ENCODE measurements at places on chromosomes 6 and 20.

- DNase-seq = no peak
These were observed 1.2 kb downstream of the LAMA5 start for GRCh38 chr20:62365814-62366369.

- DNase-seq = no peak
These were observed 55.0 kb upstream of the VSX1 start for GRCh38 chr20:25136643-25137559.

DNA sequence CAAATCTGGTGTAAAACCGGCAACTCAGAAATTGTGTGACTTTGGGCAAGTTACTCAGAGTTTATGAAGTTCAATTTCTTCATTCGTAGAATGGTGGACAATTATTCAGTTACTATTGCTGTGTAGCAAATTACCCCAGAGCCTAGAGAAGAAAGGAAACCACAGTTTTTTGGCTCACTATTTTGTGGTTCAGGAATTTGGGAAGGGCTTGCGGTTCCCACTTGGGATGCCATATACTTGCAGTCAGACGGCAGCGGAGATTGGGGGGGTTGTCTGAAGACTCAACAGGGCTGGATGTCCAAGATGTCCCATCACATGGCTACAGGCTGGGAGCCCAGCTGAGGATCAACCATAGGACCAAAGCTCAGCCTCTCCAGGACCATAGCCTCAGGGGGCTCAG lies 108.1 kb downstream of the PCSK2 start:
- DNase-seq = no peak

DNA sequence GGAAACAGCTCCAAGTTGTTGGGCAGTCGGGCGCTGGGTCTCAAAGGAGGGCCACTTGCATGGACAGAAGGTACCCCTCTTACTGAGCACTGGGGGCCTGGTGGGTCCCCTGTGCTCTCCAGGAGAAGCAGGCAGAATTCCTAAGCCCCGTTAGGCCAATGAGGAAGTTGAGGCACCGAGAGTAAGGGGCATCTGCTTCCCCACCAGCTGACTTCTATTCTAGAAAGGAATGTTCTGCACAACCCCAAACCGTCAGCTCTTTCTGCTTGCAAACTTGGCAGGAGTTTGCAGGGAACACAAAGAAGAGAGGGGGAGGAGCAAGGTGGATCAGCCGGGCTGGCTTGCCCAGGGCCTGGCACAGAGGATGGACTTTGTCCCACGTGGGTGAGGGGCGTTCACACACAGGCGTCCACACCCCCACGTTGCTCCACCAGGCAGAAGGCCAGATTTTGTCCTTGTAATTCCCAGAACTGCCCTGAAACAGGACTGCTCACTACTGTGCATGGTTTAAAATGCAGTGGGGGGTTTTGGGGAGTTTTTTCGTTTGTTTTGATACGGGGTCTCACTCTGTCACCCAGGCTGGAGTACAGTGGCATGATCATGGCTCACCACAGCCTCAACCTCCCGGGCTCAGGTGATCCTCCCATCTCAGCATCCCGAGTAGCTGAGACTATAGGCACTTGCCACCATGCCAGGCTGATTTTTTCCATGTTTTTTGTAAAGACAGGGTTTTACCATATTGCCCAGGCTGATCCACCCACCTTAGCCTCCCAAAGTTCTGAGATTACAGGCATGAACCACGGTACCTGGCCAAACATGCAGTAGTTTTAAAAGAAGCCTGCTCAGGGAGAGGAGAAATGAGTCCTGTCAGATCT lies 93.3 kb downstream of the SNX5 start:
- DNase-seq = no peak

DNA sequence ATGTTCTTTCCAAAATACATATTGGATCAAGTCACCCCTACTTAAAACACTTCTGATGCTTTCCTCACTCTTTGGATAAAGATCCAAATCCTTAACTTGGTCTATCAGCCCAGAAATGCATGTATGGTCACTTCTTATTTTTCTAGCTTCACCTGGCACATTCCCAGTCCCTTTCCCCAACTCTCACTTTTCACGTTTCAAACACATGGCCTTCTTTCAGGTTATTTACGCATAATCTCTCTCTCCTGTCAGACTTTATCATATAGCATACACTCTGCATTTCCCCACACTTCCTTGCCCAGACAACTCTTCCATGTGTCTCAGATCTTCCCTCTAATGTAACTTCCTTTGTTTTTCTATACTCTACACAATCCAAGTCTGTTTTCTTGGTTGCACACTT lies 12.8 kb downstream of the PHIP start:
- DNase-seq = no peak

GRCh38 chr6:166253281-166253681 lies 54.9 kb downstream of the PRR18 start:
- DNase-seq = peak; percentile 35

- DNase-seq = no peak
These were observed 20.9 kb downstream of the TPX2 start for GRCh38 chr20:31759836-31760518.

DNA sequence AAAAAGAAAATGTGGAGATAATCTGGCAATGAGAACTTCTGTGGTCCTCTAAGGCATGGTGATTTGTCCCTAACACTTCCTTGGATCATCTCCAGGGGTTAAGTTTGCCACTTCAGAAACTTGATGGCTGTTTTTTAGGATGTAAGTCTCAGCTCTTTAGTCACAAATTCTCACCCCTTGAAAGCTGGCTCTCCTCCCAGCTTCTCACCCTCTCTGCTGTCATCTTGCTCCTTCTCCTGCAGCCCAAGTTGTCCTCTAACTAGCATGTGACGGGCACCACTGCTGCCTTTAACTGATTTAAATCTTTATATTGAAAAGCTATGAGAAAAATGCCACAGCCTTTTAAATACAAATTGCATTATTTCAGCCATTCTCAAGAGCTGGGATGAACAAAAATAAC lies 107.8 kb downstream of the MAP3K5 start:
- DNase-seq = no peak

DNA sequence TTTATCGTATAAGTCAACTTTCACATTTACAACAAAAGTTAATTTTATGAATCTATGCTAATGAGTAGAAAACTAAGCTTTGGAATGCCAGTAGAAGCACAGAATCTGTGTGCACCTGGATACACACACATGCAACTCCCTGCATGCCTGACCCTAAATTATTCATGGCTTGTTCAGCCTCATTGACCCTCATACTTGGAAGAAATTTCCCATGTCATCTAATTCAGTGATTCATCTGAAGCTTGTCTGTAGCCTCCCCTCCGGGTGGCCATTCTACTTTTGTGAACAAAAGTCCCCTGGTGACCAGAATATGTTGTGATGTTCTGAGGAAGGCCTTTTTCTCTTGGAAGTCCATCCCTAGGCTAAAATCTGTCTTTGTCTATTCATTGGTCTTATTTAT lies 1078.4 kb downstream of the KIF16B start:
- DNase-seq = no peak

- no peak for DNase-seq
These were observed 236.5 kb upstream of the FOXQ1 start for GRCh38 chr6:1075444-1075843.

GRCh38 chr6:110628330-110628729 lies 151.9 kb upstream of the SLC22A16 start:
- no peak for DNase-seq

- no peak for DNase-seq
These were observed 24.1 kb downstream of the CFAP61 start for GRCh38 chr20:20076297-20077065.

DNA sequence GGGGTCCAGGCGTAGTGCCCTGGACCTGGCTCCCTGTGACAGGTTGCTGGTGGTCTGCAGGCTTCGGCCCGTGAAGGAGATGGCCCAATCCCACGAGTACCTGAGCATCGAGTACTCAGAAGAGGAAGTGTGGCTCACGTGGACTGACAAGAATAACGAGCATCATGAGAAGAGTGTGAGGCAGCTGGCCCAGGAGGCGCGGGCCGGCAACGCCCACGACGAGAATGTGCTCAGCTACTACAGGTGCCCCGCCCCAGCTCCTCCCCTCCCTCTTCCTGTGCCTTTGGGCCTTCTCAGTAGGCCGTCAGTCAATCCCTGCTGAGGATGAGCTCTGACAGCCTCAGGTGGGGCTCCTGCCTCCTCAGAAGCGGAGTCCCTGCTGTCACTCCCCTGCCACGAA lies 42.6 kb downstream of the UQCC2 start:
- peak; percentile 48 for DNase-seq

DNA sequence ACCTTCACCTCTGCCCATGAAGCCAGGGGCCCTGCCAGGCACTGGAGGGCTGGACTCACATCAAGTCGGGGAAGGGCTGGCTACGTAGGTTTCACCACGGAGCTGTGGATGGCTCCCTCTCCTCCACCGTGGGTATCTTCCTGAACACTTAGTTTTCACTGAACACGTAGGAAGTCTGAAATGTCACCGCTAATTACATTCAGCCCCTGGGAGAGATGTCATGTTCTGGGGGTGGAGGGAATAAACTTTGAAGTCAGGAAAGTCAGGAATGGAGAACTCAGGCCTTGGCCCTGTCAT lies 6.5 kb downstream of the LHFPL5 start:
- DNase-seq = no peak

DNA sequence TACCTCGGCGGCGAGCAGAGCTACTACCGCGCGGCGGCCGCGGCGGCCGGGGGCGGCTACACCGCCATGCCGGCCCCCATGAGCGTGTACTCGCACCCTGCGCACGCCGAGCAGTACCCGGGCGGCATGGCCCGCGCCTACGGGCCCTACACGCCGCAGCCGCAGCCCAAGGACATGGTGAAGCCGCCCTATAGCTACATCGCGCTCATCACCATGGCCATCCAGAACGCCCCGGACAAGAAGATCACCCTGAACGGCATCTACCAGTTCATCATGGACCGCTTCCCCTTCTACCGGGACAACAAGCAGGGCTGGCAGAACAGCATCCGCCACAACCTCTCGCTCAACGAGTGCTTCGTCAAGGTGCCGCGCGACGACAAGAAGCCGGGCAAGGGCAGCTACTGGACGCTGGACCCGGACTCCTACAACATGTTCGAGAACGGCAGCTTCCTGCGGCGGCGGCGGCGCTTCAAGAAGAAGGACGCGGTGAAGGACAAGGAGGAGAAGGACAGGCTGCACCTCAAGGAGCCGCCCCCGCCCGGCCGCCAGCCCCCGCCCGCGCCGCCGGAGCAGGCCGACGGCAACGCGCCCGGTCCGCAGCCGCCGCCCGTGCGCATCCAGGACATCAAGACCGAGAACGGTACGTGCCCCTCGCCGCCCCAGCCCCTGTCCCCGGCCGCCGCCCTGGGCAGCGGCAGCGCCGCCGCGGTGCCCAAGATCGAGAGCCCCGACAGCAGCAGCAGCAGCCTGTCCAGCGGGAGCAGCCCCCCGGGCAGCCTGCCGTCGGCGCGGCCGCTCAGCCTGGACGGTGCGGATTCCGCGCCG lies 994 bp downstream of the FOXC1 start:
- no peak for DNase-seq

GRCh38 chr6:38290133-38290799 lies 349.5 kb downstream of the BTBD9 start:
- no peak for DNase-seq

GRCh38 chr6:88908598-88909548 lies 54.5 kb downstream of the RNGTT start:
- DNase-seq = no peak

DNA sequence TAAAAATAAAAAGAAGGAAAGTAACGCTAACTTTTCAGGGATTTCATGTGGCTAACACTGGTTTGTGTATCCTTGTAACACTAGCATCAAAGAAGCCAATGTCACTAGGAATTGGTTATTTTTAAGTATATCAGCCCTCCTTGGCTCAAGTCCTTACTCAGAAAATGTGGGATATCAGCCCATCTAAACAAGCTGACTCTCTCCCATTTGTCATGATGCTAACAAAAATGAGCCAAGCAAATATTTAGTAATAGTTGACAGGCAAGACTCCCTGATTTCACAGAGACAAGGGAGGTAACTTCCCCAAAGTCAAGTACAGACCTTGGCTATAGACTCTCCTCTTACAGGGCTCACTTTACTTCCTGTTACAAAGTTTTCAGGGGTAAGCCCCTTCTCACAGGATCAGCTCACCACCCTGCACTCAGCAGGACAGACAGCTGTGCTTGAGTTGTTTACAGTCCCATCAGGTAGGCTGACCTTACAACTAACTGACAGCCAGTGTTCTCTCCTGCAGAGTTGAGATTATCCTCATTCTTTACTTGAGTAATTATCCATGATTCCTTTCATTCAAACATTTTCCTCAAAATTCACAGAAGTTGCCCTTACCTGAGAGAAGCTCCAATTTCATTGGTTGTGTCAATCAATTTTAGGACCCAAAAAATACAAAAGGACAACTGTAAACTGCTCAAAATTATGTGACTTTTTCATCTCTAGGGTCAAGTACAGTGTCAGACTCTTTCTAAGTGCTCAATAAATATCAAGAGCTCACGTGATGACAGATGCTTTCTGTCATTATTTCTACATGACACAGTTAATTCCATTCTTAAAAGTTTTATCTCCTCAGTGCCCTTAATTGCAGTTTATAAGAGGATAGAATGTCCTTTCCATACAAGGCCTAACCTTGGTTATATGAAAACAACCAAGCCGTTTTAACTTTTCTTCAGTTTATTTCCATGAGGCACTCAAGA lies 38.1 kb upstream of the BMP5 start:
- no peak for DNase-seq

- DNase-seq = no peak
These were observed 89.5 kb downstream of the UBE3D start for GRCh38 chr6:82976179-82976578.

GRCh38 chr6:2763876-2764540 lies 1.2 kb upstream of the WRNIP1 start:
- no peak for DNase-seq

DNA sequence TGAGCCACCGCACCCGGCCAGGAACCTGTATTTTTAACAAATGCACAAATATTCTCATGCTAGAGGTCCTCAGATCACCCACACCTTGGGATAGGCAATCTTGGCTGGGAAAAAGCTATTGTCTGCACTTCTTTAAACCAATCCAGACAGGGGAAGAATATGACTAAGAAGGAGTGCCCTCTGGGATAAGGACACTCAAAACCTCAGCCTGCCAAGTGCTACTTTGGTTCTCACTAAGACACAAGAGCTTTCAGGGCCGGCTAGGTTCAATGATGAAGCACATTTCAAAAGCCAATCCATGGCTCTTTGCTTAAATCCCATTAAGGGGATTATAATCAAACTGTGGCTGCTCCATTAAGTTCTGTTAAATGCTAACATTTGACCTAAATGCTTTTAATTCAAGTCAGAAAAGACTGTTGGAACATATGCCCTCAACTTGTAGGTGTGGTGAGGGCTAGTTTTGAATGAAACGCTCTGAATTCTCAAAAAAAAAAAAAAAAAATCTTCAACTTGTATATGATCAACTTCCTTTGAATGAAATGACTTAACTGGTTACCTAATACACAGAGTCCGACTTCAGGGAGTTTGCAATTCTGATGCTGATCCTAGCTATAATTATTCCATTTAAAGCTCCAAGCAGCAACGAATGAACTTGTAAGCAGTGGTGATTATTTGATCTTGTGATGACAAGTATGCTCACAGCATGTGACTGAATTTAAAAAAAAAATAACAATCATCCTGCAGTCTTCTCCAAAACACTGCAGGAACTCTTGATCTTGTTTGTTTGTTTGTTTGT lies 56.6 kb downstream of the SLC23A2 start:
- no peak for DNase-seq

All from stimulated activated CD4-positive, alpha-beta T cell treated with anti-CD3 and anti-CD28 coated beads, Interleukin-12 subunit alpha, Interleukin-12 subunit beta, amount 100 ng/mL, for 4 hours (primary cell).